Motor neuron (in vitro differentiated cells): ENCODE measurements at places on chromosomes 12 and 14. TPM values are rescaled to one million over a fixed set of nuclear protein-coding genes. Genes with fewer than 3 reads are reported as not detected.
A peak's percentile ranks its signal among the peaks of the same experiment; 100 is the strongest.

The FLVCR2 gene
- 1.3 and 2.6 TPM in 2 replicates for total RNA-seq

The SMOC1 gene
- total RNA-seq = 14.1 and 15.5 TPM in 2 replicates

- no peak for ATAC-seq
Observed at GRCh38 chr14:69703047-69704039, 63.6 kb upstream of the SRSF5 start.

DNA sequence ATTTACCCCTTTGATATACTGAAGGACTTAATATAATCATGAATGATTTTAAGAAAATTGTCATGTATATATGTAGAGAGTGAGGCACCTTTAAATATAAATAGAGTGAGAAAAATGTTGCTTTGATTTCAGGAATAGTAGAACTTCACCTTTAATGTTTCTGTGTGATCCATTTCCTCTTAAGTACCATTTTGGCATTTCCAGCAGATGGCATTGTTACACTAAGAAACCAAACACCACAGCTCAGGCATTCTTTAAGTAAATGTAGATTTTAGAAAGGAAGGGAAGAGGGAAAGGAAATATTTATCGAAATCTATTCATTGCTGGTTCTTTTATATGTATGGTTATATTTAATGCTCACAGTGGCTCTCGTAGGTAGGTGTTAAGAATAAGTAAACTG, 556.7 kb upstream of the FBXO33 start:
- ATAC-seq = no peak

The FOXN4 gene
- 0.33 and 0.44 TPM in 2 replicates for total RNA-seq

- ATAC-seq = no peak
Observed at GRCh38 chr12:62977418-62977817, 42.5 kb upstream of the PPM1H start.

- no peak for ATAC-seq
Observed at GRCh38 chr12:95700316-95700785, 90.2 kb downstream of the NTN4 start.

The KLRK1 gene
- 0.49 and 0.59 TPM in 2 replicates for total RNA-seq

The NUP37 gene
- total RNA-seq = 34.6 and 37.1 TPM in 2 replicates

The MFAP5 gene
- 0.77 TPM in 1 of 2 replicates, not detected in the other for total RNA-seq

DNA sequence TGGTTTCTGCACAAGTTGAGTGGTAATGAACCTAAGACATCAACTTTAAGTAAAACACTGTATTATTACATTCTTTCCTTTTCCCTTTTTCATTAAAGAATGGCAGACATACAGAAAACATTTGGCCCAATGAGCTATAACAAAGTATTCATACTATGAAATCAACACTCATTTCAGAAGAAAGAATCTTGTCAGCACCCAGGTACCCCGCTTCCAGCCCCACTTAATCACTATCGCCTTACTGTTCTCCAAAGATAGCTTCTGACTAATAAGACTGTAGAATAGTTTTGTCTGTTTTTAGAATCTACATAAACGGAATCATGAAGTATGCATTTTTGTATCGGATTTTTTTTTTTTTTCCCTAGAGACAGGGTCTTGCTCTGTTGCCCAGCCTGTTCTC, 9.5 kb downstream of the CNTN1 start:
- no peak for ATAC-seq

DNA sequence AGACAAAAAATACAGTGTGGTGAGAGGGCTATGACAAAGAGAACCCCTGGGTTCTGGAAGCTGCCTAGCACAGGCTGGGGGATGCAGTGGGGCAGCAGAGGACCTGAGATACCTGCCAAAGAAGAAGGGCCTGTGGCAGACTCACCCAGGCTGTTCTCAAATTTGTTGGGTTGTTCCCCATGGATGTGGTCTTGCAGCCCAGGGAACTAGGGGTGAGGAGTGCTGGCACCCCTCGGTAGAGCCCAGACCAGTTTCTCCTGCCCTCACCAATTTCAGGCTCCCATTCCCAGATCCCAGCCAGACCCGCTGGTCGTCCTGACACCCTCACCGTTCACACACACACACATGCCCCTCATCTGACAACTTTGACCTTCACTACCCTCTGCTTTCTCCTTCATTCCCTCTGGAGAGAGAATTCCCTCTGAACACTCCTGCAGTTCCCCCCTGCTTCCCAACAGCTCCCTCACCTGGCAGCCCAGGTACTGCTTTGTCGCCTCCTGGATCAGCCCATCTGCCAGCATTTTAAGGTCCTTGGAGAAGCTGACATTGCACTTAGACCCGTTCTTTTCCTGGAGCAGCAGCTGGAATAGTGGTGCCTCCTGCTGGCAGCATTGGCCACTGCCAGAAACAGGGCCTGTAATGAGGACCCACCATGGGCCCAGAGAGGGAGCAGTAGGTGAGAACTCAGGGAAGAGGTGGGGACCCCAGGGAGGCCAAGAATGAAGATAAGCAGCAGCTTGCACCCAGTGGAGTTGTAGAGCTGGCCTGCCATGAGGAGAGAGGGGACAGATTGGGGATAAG, 5.9 kb upstream of the GDF11 start:
- peak; percentile 23 for ATAC-seq

The ZFHX2 gene
- total RNA-seq = 2.3 and 2.4 TPM in 2 replicates

- no peak for ATAC-seq
Observed at GRCh38 chr12:111222523-111222922, 146.4 kb downstream of the PHETA1 start.

DNA sequence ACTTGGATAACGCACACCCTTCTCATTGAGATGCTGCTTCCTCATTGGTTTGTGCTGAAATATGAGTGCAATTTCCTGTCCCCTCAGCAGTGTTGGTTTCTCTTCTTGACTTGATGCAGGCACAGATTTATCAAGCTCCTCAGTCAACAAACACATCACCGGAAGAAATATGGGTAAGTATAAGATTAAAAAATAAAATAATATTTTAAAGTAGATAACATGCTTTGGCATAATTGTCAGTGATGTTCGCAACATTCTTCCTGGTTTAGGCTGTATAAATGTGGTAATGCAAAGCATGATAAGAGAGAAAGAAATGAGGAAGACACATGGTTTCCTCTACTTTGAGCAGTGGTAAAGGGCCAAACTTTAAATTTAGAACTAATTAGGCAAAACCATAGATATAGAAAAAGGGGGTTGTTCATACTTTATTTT, at the start of gene GPR65:
GPR65 (plus strand) TSS at position 86 of the 432 bp plus-strand sequence. CDS start 5,713 bp downstream, outside the sequence.
- ATAC-seq = no peak
